ENCODE measurements at places on chromosomes 6 and 20.

GRCh38 chr20:44641325-44641724, 10.2 kb downstream of the ADA start:
- DNase-seq: no peak

GRCh38 chr6:108165714-108166663, at the start of gene NR2E1:
Gene NR2E1, plus strand, starts transcription at chr6:108166022. Its CDS starts 744 bp downstream, at chr6:108166766.
- DNase-seq: no peak

DNA sequence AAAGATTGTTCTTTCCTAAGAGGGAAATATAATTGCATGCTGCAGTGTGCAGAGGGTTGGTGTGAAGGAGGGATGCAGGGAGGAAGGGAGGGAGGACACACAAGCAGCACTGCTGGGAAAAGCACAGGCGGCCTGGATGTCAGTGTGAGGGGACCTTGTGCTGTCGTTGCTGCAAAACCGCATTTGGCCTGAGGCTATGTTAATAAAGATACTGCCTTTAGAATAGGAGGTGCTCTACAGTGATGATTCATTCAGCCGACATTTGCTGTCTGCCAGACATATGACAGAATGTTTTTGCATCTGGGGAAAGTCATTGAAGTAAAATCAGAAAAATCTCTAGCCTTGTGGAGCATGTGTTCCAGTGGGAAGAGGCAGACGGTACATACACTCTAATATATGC, 50.5 kb upstream of the TRIM26 start:
- DNase-seq: no peak

DNA sequence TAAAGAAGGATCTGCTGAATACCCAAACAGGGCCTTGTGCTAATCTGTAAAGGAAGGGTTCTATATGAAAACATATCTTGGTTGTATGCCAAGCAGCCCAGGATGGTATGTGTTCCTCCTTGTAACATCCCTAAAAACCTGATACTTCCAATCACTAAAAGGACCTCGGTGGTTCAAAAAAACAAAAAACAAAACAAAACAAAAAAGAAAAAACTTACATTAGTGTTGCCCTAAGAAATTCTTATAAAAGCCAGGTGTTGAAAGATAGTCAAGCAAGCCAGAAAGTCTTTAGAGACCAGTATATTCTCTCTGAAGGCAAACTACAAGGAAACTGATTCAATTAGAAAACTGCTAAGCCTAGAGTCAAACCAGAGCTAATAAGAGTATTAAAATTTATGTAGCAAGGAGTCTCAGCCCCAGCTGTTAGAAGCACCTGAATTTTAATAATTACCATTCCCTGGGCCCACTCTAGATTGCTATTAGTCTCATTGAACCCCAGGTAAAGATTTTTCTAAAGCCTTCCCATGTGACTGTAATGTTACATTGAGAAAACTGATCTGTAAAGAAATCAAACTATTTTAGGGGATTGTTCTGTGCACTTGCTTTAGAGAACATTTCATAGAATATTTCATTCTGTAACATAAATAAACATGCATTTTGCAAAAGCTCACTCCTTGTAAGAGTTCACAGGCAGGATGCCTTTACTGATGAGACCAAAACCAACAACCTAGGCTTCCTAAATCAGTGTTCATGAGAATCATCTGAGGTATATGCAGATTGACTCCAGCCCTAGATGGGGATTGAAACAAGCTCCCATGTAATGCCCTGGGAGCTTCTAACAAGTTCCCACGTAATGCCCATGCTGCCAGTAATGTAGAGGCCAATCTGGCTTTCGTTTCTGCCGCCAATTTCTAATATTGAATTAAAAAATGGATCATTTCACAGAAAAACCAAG, 95.2 kb upstream of the BTN3A2 start:
- DNase-seq: peak; percentile 41

DNA sequence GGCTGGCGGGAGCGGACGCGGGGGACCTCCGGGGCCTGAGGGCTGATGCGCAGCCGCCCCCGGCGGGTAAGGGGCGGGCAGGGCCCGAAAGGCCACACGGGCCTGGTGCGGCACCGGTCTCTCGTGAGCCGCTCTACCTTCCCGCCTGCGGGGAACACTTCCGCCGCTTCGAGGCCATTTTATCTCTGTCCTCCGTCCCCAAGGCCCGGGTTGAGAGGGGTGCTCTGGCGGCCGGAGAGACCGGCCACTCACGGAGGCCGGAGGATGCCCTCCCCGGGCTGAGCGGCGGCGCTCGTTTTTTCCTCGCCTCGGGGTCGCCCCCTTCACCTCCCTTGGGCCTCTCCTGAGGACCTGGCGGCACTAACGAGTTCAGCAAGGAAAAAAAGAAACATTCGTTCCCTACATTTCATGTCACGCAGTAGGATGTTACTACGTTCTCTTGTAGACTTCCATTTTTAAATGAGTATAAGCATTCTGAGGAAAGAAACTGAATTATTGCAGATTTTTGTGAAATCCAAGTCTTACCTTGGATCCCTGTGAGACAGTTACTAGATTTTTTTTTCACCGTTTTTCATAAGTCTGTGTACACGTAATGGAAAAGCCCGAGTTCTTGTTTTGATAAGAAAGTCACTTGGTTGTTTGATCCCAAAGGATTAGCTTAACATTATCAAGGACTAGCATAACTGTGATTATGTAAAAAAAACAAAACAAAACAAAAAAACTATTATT, 575 bp downstream of the WTAP start:
- DNase-seq: peak; percentile 46

DNA sequence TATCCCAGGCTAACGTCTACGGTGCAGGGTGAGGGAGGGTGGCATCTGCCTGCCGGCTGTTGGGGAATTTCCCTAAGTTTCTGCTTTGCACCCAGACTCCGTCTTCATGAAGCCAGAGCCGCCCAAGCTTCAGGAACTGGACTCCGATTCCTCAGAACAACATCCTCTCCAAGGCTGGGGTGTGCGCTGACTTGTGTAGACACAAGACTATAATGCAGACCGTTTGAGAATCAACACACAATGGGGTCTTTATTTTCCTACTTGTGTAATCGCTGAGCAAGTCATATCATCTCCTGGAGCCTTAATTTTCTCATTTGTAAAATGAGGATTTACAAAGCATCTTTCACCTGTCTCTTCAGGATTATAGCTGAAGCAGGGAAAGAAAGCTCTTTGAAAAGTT, 160.5 kb upstream of the AGPAT4 start:
- DNase-seq: no peak

GRCh38 chr6:170023620-170024521, 267.0 kb downstream of the DLL1 start:
- no peak for DNase-seq

DNA sequence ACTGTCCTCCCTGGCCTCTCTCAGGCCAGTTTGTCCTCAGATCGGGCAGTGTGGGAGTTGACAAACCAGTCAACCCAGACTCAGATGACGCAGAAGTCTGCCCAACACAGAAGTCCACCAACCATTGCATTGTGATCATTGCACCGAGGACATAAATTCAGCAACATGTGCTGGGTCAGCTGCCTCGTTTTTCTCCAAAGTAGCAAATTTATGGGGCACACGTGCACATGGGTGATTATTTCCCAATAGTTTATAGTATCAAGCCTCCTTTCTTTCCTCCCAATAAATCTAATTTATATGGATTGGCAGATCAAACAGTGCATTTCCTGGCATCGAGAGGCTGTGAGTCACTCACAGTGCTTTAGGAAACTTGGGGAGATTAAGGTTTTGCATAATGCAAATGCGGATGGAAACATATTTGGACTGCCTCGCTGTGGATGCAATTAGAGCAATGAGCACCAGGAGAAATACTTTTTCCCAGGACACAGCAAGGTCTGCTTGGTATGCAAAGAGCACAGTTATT, 413.7 kb upstream of the SULF2 start:
- DNase-seq: no peak

DNA sequence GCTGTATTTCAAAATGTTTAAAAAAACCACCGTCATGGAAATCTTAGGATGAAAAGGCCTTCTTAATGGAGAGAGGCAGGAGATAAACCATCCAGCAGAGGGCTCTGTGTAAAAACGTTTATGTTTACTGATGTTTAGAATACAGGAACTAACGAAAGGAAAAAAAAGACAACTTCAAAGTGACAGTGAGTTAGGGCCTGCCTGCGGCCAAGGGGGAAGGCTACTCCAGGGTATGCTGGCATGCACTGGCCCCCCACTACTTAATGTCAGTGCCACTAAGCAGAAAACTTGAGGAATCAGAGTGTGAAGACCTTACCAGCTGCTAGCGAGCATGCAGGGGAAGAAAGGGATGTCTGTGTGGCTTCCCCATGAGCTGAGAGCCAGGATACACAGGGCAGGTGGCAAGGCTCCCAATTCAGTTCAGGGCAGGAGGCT, 47.7 kb downstream of the AKAP7 start:
- no peak for DNase-seq

DNA sequence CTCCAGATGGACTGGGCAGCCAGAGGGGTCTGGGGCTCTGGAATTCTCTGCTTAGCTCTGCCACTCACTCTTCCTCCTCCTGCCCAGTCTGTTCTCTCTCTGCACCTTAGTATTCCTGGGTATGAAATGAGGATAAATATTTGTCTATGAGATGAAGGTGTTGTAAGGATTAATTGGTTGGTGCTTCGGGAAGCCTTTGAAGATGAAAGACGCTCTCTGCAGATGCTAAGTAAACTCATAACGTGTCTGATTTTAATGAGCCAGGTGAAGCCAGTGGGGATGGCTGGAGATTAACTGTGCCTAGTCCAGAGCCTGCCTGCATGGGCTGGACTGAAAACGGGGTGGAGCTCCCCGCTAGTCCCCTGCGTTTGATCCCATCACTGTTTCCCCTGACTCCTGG, 23.1 kb upstream of the TCP11 start:
- DNase-seq: no peak

DNA sequence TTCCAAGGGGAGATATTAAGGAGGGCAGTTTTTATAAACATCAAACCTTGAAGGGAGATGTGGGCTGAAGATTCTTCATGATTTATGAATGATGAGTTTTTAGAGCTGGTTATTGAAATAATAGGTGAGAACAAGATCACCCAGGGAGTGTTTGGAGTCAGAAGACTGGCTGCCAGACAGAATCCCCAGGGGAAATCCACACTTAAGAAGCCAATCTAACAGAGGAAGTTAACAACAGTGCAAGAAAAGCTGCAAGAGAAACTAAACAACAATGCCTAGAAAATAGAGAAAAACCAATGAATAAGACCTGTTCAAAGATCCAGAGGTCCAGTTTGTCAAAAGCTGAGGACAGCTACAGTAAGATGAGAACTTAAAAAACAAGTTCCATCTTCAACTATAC, 167.9 kb upstream of the MAN1A1 start:
- no peak for DNase-seq

DNA sequence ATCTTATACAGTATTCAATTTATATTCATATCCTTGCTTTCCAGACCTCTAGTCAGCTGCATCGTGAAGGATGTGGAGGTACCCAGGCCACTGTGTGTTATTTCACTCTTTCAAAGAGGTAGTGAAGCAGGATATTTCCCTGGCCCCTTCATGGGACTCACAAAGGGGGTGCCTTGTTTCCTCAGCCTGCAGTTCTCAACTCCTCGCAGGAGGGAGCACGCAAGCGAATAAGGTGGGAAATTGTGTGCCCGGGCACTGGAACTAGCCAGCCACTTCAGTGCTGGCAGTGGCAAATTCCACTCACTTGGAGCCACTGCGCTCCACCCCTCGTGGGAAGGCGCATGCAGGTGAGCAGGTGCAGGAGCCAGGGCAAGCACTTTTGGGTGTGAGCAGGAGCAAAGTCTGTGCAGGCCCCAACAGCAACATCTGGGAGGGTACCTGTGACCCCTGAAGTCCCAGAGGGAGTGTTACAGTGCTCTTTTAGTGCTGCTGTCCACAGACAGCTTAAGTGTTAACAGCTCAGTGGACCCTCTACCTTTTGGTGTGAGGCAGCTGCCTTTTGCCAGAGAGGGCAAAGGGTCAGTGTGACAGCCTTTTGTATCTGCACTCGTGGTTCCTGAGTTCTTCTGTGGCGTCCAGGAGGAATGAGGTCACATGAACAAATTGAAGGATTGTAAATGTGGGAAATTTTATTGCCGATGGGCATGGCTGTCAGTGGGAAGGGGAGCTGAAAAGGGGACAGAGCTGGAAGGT, 49.4 kb upstream of the FAM135A start:
- DNase-seq: no peak

DNA sequence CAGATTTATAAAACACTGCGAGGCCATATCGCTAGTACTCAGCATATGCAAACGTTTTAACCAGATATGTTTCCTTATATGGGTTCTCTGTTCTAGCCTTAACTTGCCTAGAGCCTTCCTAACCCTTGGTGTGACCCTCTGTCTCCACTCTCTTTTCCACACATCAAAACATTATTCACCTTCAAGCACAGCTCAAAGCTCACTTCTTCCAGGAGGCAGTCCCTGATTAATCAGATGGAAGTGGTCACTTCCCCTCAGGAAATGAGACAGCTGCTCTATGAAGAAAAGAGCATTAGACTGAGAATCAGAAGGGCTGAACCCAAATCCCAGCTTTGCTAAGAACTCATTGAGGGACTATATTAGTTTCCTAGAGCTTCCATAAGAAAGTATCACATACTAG, 39.8 kb upstream of the SLC17A4 start:
- no peak for DNase-seq

- no peak for DNase-seq
These were observed 56.5 kb upstream of the ADTRP start for GRCh38 chr6:11835065-11835464.

GRCh38 chr6:159826968-159827647, 27.0 kb downstream of the PNLDC1 start:
- DNase-seq: no peak

GRCh38 chr6:31949926-31950548, 4.1 kb downstream of the CFB start:
- DNase-seq: no peak

GRCh38 chr6:100096341-100096740, 102.3 kb upstream of the MCHR2 start:
- no peak for DNase-seq

DNA sequence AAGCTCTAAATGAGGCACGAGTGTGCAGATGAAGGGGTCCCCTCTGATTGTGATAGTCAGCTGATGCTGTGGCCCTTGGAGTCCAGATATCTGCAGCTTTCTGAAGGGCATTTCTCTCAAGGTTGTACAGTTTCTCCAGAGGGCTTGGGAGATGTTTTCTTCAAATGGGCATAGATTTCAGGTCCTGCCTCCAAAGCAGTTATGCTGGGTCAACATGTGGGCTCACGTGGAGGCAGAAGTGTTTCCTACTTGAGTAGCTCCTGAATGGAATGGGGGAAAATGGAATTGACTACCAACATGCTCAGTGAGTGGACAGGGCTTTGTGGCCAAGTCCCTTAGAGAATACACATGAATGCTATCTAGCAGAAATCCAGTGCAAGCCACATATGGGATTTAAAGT, 360.7 kb downstream of the SAMD5 start:
- DNase-seq: no peak

- DNase-seq: no peak
These were observed 276.4 kb upstream of the MOCS1 start for GRCh38 chr6:40210628-40211056.

GRCh38 chr6:84072442-84072997, 38.9 kb downstream of the MRAP2 start:
- no peak for DNase-seq

GRCh38 chr6:43773050-43773979, 3.3 kb downstream of the VEGFA start:
- DNase-seq: peak; percentile 87

- DNase-seq: no peak
These were observed 148.4 kb upstream of the EYA4 start for GRCh38 chr6:133092771-133093170.

- no peak for DNase-seq
These were observed 13.2 kb downstream of the BPIFB1 start for GRCh38 chr20:33296206-33296605.

- DNase-seq: no peak
These were observed 429.5 kb upstream of the ARID1B start for GRCh38 chr6:156347656-156348055.

GRCh38 chr6:167731216-167731615, 95.5 kb upstream of the AFDN start:
- DNase-seq: no peak

- DNase-seq: no peak
These were observed 996 bp downstream of the DOK5 start for GRCh38 chr20:54476169-54477009.

Measured in hematopoietic multipotent progenitor cell treated with erythropoietin and hydrocortisone succinate and interleukin-3 and kit ligand, for 15 days (in vitro differentiated cells).